Activated CD8-positive, alpha-beta T cell treated with anti-CD3 and anti-CD28 coated beads for 36 hours (primary cell): ENCODE measurements at places on chromosomes 5 and 9. TPM values are rescaled to one million over a fixed set of nuclear protein-coding genes. Genes with fewer than 3 reads are reported as not detected.

Gene TMEM215
- total RNA-seq, result not detected

Gene PCDHGB5
- 0.11 TPM for total RNA-seq

Gene SPINK6
- not detected for total RNA-seq

Gene PLAC8L1
- 0.61 TPM for total RNA-seq

Gene OTULINL
- 21.1 TPM for total RNA-seq

Gene CYLC2
- not detected for total RNA-seq

Gene AQP7
- total RNA-seq, result not detected

Gene KIF4B
- total RNA-seq, result not detected

Gene MACIR
- total RNA-seq, result 8.8 TPM

Gene LCN15
- not detected for total RNA-seq

Gene RNF44
- total RNA-seq, result 55.3 TPM

Gene SHISAL2B
- total RNA-seq, result not detected

Gene HSD17B4
- 94.3 TPM for total RNA-seq

Gene MSMP
- total RNA-seq, result 0.67 TPM

Gene CDKN2B
- not detected for total RNA-seq

Gene ARL14EPL
- total RNA-seq, result not detected

Gene CARD9
- 7.1 TPM for total RNA-seq

Gene SIT1
- 102 TPM for total RNA-seq

Gene EIF4E1B
- total RNA-seq, result not detected

Gene LCN2
- total RNA-seq, result not detected

Gene NEURL1B
- 0.18 TPM for total RNA-seq

Gene IL11RA
- total RNA-seq, result 17.4 TPM

Gene MYMK
- not detected for total RNA-seq

Gene NIPBL
- 40.2 TPM for total RNA-seq

Gene CAVIN4
- total RNA-seq, result 0.09 TPM

Gene INSL4
- not detected for total RNA-seq

Gene LEAP2
- 3.0 TPM for total RNA-seq

Gene EQTN
- total RNA-seq, result not detected

Gene LCN6
- not detected for total RNA-seq

Gene MXD3
- total RNA-seq, result 25.1 TPM

Gene FCHO2
- 0.32 TPM for total RNA-seq

Gene GABRA1
- not detected for total RNA-seq

Gene SIL1
- 27.6 TPM for total RNA-seq

Gene LOX
- total RNA-seq, result not detected

Gene ADRB2
- 0.81 TPM for total RNA-seq

Gene CD180
- not detected for total RNA-seq

Gene TMEM232
- 0.27 TPM for total RNA-seq

Gene LCN12
- total RNA-seq, result 1.3 TPM

Gene ORM2
- not detected for total RNA-seq

Gene ENTREP1
- total RNA-seq, result not detected

Gene GHR
- total RNA-seq, result not detected

Gene C1QTNF2
- not detected for total RNA-seq

Gene PCDHA9
- not detected for total RNA-seq

Gene SLC36A1
- 3.7 TPM for total RNA-seq

Gene PHF24
- not detected for total RNA-seq

Gene RANBP3L
- not detected for total RNA-seq

Gene PCDHGA11
- total RNA-seq, result not detected

Gene IL9
- not detected for total RNA-seq

Gene PCDHGA7
- total RNA-seq, result not detected

Gene HTR1A
- total RNA-seq, result not detected

Gene IFNE
- total RNA-seq, result not detected

Gene GPX3
- total RNA-seq, result not detected

Gene SLC28A3
- total RNA-seq, result 0.23 TPM

Gene COL5A1
- 0.29 TPM for total RNA-seq

Gene MEIKIN
- not detected for total RNA-seq

Gene RNF180
- not detected for total RNA-seq
